ENCODE measurements at places on chromosomes 4 and X. TPM values are rescaled to one million over a fixed set of nuclear protein-coding genes. Genes with fewer than 3 reads are reported as not detected.

Gene IGSF1
- 0.48 TPM for total RNA-seq

Gene NKX3-2
- total RNA-seq, result 0.48 TPM

Gene CXCL11
- not detected for total RNA-seq

Gene SPANXB1
- total RNA-seq, result not detected

Gene PRR32
- total RNA-seq, result not detected

Gene SYTL5
- total RNA-seq, result 1.4 TPM

Gene ENPEP
- 0.64 TPM for total RNA-seq

Gene GRPR
- not detected for total RNA-seq

Gene PARM1
- 0.65 TPM for total RNA-seq

Gene PABPC5
- 1.2 TPM for total RNA-seq

Gene LANCL3
- total RNA-seq, result under 0.01 TPM

Gene MAGEA4
- total RNA-seq, result not detected

Gene CRLF2
- total RNA-seq, result not detected

Gene F8A1
- 10.7 TPM for total RNA-seq

Gene ARMCX1
- 19.3 TPM for total RNA-seq

Measured in epithelial cell of alveolus of lung (primary cell).